ENCODE measurements at places on chromosomes 13 and 19. TPM values are rescaled to one million over a fixed set of nuclear protein-coding genes. Genes with fewer than 3 reads are reported as not detected.

DNA sequence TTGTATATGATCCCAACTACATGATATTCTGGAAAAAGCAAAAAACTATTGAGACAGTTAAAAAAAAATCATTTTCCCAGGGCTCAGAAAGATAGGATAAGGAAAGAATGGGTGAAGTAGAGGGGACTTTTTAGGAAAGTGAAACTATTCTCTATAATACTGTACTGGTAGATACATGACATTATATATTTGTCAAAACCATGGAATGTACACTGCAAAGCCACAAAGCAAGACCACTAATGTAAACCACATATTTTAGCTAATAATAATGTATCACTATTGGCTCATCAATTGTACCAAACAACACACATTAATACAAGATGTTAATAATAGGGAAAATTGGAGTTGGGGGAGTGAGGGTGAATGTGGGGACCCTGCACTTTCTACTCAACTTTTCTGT lies 182.6 kb downstream of the EFNB2 start:
- H3K4me1 ChIP-seq, result no peaks in the 10 kb centered on the region
- no peak overlapping the region for H3K27ac ChIP-seq
- no peaks in the 10 kb centered on the region for H3K27me3 ChIP-seq
- DNase-seq, result no peak
- H3K4me3 ChIP-seq, result no peak overlapping the region

DNA sequence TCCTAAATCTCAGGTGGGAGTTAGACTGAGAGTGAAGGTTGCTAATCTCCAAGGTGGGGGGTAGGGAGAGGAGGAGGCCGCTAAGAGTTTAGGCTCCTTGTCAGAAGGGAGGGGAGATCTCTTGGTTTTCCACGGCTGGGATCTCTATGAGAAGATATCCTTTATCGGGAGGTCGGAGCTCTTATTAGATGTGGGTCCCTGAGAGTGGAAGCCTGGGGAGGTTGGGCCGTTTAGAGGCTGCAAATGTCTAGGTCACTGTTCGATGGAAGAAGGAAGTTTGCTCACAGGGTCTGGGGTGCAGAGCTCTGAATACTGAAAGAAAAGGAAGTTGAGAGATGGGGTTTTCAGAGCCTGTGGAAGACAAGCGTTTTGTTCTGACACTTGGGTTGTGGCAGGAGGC lies 3.8 kb downstream of the MYADM start:
- no peak overlapping the region for H3K4me3 ChIP-seq
- H3K4me1 ChIP-seq, result no peaks in the 10 kb centered on the region
- no peaks in the 10 kb centered on the region for H3K27me3 ChIP-seq
- H3K27ac ChIP-seq, result no peak overlapping the region
- no peak for DNase-seq
- no peaks in the 10 kb centered on the region for H3K36me3 ChIP-seq

DNA sequence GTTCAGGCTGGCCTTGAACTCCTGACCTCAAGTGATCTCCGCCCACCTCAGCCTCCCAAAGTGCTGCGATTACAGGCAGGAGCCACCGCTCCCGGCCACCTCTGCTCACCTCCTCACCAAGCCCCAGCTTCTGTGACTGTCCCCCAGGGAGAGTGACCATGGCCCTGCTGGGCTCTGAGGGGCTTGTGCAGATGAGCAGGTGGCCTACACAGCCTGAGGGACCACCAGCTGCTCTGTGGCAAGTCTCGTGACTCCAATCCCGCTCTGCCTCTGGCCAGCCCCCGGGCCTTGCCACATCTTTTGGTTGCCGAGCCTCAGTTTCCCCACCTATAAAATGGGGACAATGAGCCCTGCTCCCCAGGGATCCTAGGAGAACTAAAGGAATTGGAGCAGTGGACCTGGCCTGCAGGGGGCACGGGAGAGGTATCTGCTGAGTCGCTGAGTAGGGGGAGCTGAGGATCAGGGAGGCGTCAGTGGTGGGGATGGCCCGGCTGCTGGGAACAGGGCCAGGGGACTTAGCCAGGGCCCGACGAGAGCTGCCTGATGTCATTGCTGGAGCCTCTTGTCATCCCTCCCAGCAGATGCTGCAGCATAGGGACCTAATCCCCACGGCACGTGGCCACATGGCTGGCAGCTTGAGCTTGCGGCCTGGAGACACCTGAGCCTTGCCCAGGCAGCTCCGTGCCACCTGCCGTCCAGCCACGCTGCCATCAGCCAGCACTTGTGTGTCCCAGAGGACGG lies 74.7 kb downstream of the GADD45B start:
- no peak overlapping the region for H3K4me3 ChIP-seq
- H3K27me3 ChIP-seq, result no peaks in the 10 kb centered on the region
- H3K27ac ChIP-seq, result peak overlapping the region; percentile 47

- peaks cover 7% of the 10 kb centered on the region for H3K27me3 ChIP-seq
- no peak overlapping the region for H3K27ac ChIP-seq
- no peak for DNase-seq
- H3K4me1 ChIP-seq, result no peaks in the 10 kb centered on the region
- no peaks in the 10 kb centered on the region for H3K36me3 ChIP-seq
Observed at GRCh38 chr19:35246466-35247092, 2.2 kb upstream of the LSR start.

- H3K27me3 ChIP-seq, result no peaks in the 10 kb centered on the region
- no peaks in the 10 kb centered on the region for H3K36me3 ChIP-seq
- no peak overlapping the region for H3K27ac ChIP-seq
- H3K4me1 ChIP-seq, result no peaks in the 10 kb centered on the region
Observed at GRCh38 chr13:57925250-57925649, 293.7 kb downstream of the PCDH17 start.

- H3K4me3 ChIP-seq, result no peak overlapping the region
- no peaks in the 10 kb centered on the region for H3K27me3 ChIP-seq
- H3K4me1 ChIP-seq, result peaks cover 10% of the 10 kb centered on the region
Observed at GRCh38 chr13:110374431-110375370, 67.6 kb downstream of the COL4A2 start.

DNA sequence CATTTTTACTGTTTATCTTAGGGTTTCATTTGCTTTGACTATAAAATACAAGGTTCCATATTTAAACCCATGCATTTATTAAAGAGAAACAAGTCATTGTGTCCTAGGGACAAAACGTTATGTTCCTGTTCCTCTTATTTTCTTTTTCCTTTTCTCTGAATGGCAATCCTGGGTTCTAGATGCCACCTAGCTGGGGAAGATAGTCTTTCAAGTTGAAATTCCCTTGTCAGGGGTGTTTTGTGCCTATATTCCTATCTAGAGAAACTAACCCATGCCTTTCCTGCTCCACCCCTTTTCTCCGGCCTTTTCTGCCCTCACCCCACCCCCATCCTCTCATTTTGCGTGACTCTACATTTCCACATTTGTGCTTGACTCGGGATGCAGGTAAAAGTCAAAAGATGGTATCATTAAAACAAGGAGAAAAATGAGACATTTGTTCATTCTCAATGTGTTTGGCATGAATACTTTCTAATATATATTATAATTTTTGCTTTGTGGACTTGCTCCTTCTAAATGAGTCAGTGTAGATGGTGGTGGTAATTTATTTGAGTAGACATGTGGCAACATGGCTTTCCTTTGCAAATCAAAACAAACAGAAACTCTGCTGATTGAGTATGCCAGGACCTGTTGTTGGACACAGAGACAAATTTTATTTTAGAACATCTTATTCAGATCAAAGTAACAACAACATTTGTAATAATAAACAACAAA lies 26.8 kb upstream of the STARD13 start:
- H3K27me3 ChIP-seq, result no peaks in the 10 kb centered on the region
- no peak for DNase-seq
- no peaks in the 10 kb centered on the region for H3K4me1 ChIP-seq
- no peak overlapping the region for H3K4me3 ChIP-seq
- H3K36me3 ChIP-seq, result no peaks in the 10 kb centered on the region

DNA sequence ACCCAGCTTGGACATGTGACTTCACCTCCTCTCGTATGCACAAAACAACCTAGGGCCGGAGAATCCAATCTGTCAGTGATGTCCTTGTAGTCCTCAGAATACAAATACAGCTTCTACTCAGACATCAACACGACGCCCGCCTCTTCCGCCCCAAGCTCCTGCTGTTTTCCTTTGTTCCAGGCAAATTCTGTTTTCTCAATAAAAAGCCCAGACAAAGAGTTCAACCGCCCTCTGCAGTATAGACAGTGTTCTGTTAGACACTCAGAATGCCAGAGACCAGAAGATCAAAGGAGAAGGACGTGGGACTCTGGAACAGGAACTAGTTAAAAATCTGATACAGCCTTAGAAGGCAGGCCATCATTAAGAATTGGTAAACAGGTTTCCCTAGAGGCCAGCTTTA lies 42.0 kb upstream of the GGACT start:
- no peaks in the 10 kb centered on the region for H3K27me3 ChIP-seq
- H3K4me3 ChIP-seq, result no peak overlapping the region

DNA sequence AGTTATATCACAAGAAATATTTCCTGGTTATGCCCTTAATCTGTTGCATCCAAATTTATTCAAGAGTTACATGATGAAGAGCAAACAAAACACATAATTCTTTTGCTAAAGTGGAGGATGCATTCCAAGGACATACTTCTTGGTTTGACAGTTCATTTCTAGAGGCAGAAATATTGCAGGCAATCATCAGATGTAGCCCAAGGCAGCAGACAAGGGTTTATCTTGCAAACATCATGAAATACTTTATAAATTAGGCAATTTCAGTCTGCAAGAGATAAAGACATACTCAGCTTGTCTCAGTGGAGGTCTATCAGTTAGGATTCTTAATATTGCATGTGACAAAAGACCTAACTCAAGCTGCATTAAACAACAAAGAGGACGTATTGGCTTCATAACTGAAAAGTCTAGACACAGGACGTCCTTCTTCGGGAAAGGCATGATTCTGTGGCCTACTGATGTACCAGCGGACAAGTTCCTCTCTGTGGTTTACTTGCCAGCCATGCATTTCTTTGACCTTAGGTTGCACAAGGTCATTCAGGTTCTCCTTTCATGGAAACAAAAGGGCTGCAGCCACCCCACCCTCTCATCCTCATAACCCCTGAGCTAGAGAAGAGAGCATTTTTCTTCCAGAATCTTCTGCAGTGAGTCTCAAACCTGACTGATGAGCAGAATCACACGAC lies 204.1 kb downstream of the KATNAL1 start:
- no peak overlapping the region for H3K4me3 ChIP-seq
- no peak overlapping the region for H3K27ac ChIP-seq
- H3K4me1 ChIP-seq, result no peaks in the 10 kb centered on the region
- no peaks in the 10 kb centered on the region for H3K36me3 ChIP-seq

The KLF5 gene
- 0.77 TPM for total RNA-seq

The RGCC gene
- 29.0 TPM for total RNA-seq

The CALM3 gene
- 225 TPM for total RNA-seq

The PLA2G4C gene
- total RNA-seq, result 2.1 TPM

Measured in uterus (tissue), 4 donors.